ENCODE measurements at places on chromosomes 12 and 14. TPM values are rescaled to one million over a fixed set of nuclear protein-coding genes. Genes with fewer than 3 reads are reported as not detected.

The KRT81 gene
- under 0.01 TPM for total RNA-seq

The HEATR5A gene
- total RNA-seq = 33.9 TPM

The EPYC gene
- not detected for total RNA-seq

The FRMD6 gene
- 173 TPM for total RNA-seq

The CIROP gene
- 4.6 TPM for total RNA-seq

The PRH1 gene
- 21.0 TPM for total RNA-seq

The CFAP73 gene
- total RNA-seq = 0.09 TPM

The DEPDC4 gene
- total RNA-seq = 0.43 TPM

The DLGAP5 gene
- total RNA-seq = 5.4 TPM

The RDH11 gene
- 68.7 TPM for total RNA-seq
